A549 treated with CpdA at 1 μM for 4 hours (cell line): ENCODE measurements at places on chromosomes 5 and 9. TPM values are rescaled to one million over a fixed set of nuclear protein-coding genes. Genes with fewer than 3 reads are reported as not detected.

Gene TEX48
- not detected in 5 replicates for total RNA-seq

Gene CCDC183
- 0.20 to 0.83 TPM (median 0.45 TPM) in 5 replicates for total RNA-seq

Gene KCNIP1
- total RNA-seq, result not detected in 5 replicates

Gene SLC4A9
- total RNA-seq, result 0.01 TPM in 1 of 5 replicates, not detected in the others

Gene CXCL14
- 0.07 to 0.20 TPM (median 0.17 TPM) in 4 of 5 replicates, not detected in the other for total RNA-seq

Gene HTR4
- total RNA-seq, result not detected in 5 replicates

Gene SLC25A2
- total RNA-seq, result not detected in 5 replicates

Gene LVRN
- total RNA-seq, result 0.05 to 0.17 TPM (median 0.17 TPM) in 3 of 5 replicates, not detected in the others

Gene APBA1
- 0.10 to 0.43 TPM (median 0.33 TPM) in 5 replicates for total RNA-seq
